ENCODE measurements at places on chromosomes 2 and 18. TPM values are rescaled to one million over a fixed set of nuclear protein-coding genes. Genes with fewer than 3 reads are reported as not detected.

DNA sequence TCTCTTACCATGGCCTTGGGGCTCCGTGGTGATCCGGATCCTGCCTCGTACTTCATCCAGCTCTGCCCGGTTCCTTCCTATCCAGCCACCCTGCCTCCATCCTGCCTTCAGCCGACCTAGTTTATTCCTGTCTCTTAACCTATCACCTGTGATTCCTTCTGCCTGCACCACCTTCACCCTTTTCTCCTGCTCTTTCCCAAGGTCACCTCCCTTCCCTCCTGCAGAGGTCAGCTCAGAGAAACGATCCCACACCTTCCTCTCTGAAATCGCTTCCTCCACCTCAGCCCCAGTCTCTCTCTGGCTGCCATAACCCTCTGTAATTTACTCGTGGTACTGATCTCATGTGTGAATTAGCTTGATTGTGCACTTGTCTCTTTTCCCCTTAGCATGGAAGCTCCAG is 23.5 kb upstream of the LAPTM4A start:
- no peak for DNase-seq

The METTL8 gene
- total RNA-seq = 18.7 TPM

DNA sequence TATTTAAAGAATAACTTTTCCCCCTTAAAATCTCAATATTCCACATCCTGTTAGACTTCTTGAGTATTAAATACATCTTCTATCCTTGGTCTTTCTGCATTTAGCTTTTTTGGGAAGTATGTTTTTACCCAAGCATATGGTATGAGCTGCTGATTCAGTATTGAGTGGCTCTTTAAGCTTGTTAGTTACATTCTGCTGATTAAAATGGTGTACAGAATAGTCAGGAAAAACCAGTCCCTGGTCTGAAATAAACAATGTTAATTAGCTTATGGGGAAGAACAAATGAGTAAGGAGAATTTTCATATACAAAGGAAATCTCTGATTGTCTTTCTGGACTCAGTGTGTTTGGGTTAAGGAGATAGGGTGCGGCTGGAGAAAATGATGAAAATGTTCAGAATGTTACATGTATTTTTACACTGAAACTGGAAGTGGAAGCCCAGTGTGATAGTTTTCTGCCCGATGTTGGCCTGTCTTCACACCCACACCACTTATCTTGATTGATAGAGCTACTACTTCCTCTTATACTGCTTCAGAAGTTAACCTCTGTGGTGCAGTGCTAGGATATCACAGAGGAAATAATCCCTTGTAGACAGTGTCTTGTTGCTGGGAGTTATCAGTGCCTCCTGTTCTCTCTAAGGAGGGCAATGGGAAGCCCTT is 84.0 kb downstream of the MSH2 start:
- no peak for DNase-seq

The KCNJ13 gene
- total RNA-seq = not detected

GRCh38 chr2:30225131-30225762 is 6.1 kb upstream of the LBH start:
- DNase-seq = peak; percentile 85

The RNF125 gene
- 8.0 TPM for total RNA-seq

The CYBRD1 gene
- total RNA-seq = 122 TPM

DNA sequence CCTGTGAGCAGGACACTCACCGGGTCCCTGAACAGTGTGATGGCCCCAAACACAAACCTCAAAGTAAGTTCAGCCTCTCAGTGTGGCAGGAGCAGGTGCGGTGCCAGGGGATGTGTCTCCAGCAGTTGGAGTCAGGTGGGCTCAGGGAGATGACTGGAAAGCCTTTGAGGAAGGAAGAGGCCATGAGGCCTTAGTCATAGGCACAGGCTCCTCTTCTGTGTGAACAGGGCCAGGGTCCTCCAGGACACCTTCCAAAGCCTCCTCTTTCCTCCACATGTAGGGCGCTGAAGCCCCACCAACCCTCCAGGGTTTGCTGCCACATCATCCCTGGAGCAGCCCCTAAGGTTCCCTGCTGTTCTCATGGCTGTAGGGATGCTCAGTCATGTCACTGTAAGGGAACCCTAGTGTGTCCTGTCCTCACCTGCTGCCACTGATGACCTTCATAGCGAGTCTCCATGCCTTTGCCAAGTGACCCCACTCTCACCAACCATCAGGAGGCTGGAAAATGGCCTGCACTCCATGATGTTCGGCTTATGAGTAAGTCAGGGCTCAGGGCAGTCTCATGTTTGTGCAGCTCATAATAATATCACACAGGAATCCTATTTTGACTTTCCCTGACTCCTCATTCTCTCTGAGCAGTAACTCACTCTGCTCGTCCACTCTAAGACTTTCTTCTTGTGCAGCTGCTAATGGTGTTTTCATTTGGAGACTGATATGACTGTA is 1152.9 kb downstream of the RPIA start:
- no peak for DNase-seq

DNA sequence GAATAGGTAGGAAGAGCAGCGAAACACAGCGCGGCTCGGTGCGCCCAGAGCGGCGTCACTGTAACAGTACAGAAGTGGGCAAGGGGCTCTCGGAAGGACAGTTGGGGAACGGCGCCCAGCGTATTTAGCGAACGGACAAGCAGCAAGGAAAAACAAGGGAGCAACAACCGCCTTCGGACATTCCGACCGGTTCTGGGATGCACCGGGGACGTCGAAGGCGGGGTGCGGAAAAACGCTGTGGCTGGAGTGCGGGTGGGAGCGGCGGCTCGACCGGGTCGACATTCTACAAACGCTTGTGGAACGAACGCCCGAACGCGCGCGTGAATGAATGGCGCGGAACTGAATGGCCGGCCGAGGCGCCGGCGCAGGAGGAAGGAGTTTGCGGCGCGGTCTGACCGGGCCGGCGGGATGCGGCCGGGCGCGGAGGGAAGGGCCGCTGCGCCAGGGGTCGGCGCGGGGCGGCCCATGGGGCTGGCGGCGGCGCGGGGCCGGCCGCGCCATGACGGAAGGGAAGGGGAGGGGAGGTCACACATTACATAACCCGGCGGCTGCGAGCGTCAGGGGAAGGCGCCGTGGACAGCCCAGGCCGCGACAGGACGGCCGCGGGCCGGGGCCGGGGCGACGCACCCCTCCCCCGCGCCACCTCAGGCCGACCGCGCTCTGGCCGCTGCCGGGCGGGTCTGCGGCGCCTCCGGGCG is 605 bp downstream of the REV1 start:
- peak; percentile 71 for DNase-seq

- DNase-seq = peak; percentile 68
These were observed 2.5 kb downstream of the RTN4 start for GRCh38 chr2:55047677-55048299.

The KHK gene
- 1.6 TPM for total RNA-seq

- peak; percentile 22 for DNase-seq
These were observed 28.8 kb downstream of the SNORC start for GRCh38 chr2:232898592-232899543.

DNA sequence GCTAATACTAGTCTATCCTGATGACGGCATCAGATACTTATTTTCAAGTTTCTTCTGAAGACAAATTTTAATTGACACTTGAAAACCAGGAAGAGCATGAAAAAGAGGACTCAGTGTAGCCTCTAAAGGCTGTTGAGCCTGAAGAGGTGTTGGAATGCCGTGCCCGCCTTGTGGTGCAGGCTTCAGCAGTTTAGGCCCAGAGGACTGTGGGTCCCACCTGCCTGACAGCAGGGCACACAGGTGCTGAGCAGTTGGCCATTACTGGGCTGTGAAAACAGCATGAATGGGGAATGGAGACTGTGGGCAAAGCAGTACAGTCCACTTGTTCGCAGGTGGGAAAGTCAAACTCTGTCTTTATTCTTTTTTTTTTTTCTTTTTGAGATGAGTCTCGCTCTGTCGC is 49.8 kb upstream of the THOC1 start:
- DNase-seq = no peak

- no peak for DNase-seq
These were observed 192.1 kb upstream of the CHST9 start for GRCh38 chr18:27377251-27377650.

The GNAL gene
- total RNA-seq = 3.9 TPM

The ABCG8 gene
- total RNA-seq = not detected

The NEB gene
- total RNA-seq = 2,139 TPM

DNA sequence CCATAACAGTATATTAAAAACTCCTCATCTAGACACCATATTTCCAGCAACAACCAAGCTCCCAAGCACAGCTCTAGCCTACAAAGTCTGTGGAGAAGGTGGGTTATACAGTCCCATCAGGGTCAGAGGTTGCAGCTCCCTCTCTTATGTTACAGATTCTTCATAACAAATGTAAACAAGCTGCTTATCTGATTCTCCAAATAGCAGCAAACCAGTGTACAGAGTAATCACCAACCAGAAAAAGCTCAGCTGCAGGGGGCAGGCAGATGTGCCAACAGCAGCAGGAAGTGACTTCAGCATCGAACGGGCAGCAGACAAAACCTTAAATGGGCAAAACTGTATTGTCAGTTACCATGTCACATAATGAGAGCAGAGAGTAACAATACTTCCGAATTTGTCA is 52.9 kb upstream of the NABP1 start:
- no peak for DNase-seq

GRCh38 chr2:183248866-183249567 is 124.8 kb downstream of the NUP35 start:
- peak; percentile 69 for DNase-seq

DNA sequence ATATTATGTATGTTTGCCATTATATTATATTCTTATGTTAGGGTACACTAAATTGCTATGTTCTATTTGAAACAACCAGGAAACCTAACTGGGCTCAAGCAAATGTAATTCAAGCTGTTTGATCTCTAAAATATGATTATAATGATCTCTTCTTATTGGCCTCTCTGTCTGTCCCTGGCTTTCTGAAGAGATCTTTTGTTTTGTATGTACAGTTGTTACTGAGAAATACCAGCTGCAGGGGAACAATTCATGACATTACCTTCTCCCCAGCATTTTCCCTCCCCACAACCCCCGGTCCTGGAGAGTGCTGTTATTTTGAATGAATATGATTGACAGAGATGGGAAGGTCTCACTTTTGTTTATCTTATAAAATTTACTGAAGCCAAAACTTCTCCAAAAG is 54.8 kb upstream of the CD28 start:
- no peak for DNase-seq

The STPG4 gene
- not detected for total RNA-seq

DNA sequence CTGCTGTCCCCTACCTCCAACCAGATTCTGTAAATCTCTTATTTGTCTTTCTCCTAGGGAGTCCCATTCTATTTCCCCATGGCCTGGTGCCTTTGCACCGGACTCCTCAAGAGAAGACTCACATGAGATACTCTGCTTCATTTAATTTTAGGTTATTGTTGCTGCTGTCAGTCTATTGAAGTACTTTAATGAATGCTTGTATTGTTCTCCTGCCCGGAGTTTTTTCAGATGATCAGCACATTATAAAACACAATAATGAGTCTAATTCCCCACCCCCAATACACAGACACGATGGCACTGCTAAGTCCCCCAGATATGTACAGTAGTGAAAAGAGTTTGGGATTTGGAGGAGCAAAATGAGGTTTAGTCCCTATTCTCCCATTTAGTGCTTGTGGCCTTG is 58.9 kb downstream of the HAUS1 start:
- no peak for DNase-seq

The SULT1C4 gene
- total RNA-seq = 34.4 TPM

GRCh38 chr2:168469281-168469988 is 13.4 kb downstream of the CERS6 start:
- no peak for DNase-seq

DNA sequence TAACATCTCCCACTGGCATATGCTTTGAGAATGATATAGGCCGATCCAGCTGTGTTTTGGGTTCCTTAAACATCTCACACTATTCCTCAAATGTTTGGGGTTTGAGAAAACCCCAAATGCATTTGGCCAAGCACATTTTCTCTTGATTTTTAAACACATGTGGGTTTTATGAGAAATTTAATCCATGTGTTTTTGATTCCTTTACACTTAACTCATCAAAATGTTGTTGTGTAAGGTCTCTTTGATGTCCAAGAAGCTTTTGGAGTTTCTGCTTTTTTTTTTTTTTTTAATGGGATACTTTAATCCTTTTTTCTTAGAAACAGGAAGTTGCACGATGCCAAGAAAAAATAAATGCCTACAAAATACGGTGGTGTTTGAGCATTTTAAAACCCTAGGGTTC is 339.8 kb upstream of the TCF4 start:
- DNase-seq = peak; percentile 31

The DUSP19 gene
- total RNA-seq = 5.8 TPM

The GAL3ST2 gene
- not detected for total RNA-seq

GRCh38 chr18:74689251-74689650 is 91.6 kb downstream of the ZNF407 start:
- no peak for DNase-seq

- no peak for DNase-seq
These were observed 14.9 kb downstream of the B3GNT7 start for GRCh38 chr2:231410293-231411004.

GRCh38 chr2:52342458-52342857 is 1310.5 kb upstream of the NRXN1 start:
- peak; percentile 13 for DNase-seq

DNA sequence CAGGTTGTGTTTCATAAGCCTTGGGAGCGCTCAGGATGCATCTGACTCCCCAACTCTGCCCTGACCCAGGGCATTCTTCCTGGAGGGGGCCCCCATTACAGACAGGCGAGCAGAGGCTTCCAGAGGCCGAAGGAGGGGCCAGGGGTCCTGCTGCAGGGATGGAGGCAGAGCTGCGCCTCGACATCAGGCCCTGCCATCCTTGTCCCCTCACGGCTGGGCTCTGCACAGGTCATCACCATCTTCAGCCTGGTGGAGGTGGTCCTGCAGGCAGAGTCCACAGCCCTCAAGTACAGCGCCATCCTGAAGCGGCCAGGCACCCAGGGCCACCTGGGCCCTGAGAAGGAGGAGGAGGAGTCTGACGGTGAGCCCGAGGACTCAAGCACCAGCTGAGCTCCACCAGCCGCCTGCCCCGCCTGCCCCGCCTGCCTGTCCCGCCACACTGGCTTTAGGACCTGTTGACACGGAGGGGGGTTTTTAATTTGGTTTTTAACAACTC is 42.3 kb upstream of the ALPP start:
- DNase-seq = no peak

The SERPINB12 gene
- total RNA-seq = 2.6 TPM

GRCh38 chr2:17793803-17794354 is 22.4 kb upstream of the MSGN1 start:
- no peak for DNase-seq

GRCh38 chr18:48345596-48345995 is 63.6 kb downstream of the ZBTB7C start:
- no peak for DNase-seq

GRCh38 chr2:152335726-152336118 is 748 bp downstream of the FMNL2 start:
- DNase-seq = no peak

DNA sequence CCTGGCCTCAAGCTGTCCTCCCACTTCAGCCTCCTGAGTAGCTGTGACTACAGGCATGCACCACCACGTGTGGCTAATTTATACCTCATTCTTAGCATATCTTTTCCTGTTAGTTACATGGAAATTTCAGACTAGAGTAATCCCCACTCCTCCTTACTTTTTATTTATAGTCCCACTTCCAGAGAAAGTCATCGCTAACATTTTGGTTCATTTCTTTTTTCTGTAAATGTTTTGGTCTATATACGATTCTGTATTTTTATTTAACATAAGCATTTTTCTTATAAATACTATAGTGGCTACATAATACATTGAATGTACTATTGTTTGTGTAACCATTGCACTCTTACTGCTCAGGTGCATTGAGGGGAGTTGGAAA is 42.3 kb downstream of the DDX1 start:
- DNase-seq = no peak

All from tongue (tissue), 3 donors.